Stimulated activated CD4-positive, alpha-beta T cell treated with anti-CD3 and anti-CD28 coated beads, Interleukin-1b, Interleukin-23, amount 100 ng/mL, for 48 hours (primary cell): ENCODE measurements at places on chromosomes 5 and 9.

- DNase-seq = no peak
Observed at GRCh38 chr5:128965011-128965637, at the start of gene SLC27A6. Gene SLC27A6 (plus strand): TSS chr5:128965488. CDS start chr5:128966138, 650 bp downstream.

- no peak for DNase-seq
Observed at GRCh38 chr5:107168848-107169752, 501.6 kb downstream of the EFNA5 start.

- DNase-seq = peak; percentile 35
Observed at GRCh38 chr9:126301985-126302603, 24.5 kb upstream of the MVB12B start.

GRCh38 chr9:80932181-80932580 is 757.2 kb downstream of the TLE1 start:
- no peak for DNase-seq

DNA sequence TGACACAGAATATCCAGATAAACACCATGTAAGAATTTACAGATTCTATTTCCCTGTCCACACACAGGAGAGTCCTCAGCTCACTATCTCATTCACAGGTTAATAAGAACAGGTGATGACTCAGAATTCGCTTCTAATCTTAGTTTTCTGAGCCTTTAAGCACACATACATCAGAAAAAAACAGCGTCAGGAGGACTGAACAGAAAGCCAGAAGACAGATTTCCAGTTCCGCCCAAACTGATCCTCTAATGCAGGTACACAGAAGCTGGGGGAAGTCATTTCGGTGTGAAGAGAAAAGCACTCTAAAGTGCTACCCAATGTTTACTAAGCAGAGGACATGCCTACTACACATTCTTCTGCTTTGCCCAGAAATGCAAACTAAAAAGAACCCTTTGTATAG is 1.6 kb downstream of the CEMIP2 start:
- peak; percentile 37 for DNase-seq

- no peak for DNase-seq
Observed at GRCh38 chr5:149693482-149693881, 36.6 kb upstream of the PPARGC1B start.

DNA sequence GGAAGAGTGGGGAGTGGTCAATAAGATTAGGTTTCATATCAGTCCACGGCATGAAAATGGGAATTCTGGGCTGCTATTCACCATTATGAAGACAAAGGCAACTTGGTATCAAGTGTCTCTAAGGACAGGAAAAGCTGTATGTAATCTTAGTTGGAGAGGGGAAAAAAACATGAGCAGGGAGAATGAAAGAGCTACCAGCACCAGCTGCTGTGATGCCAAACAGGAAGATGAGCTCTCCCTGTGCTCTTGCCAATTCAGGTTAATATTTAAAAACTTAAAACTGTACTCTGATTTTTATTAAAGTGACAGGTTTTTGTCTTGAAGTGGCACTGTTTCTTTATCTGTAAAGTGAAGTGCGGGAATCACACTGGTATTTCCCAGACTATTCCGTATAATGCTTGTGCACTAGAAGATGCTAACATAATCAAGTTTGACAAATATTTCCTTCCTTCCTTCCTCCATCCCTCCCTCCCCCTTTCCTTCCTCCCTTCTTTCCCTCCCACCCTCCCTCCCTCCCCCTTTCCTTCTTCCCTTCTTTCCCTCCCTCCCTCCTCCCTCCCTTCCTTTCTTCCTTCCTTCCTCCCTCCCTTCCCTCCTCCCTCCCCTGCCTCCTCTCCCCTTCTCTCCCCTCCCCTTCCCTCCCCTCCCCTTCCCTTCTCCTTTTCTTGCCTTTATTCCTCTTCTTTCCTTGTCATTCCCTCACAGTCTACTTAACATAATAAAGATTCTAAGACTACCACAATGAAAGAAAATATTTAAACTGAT is 1383.0 kb upstream of the C9orf72 start:
- DNase-seq = no peak

GRCh38 chr5:159330131-159330800 is at the start of gene IL12B:
Gene IL12B (minus strand): TSS chr5:159330487. CDS start chr5:159326782, 3,705 bp downstream.
- DNase-seq = no peak
